ENCODE measurements at places on chromosomes 2 and 18.

DNA sequence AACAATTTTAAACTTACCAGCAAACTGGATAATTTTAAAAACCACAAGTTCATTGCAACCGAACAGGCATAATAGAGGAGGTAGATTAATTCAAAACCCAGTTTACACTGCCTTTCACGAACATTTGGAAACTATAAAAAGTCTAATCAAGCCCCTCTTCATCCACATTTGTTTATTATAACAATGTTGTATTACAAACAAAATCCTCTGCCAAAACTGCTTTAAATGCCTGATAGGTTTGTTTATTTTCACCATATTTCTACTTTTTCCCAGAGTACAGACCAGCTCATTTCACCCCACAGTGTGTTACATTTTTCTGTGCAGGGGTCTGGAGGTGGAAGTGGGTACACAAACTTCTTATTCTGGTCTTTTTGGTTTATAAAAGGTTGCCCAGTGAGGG lies 184.2 kb downstream of the OSR1 start:
- no peak for DNase-seq

- no peak for DNase-seq
Observed at GRCh38 chr2:190653231-190653630, 4.3 kb downstream of the NAB1 start.

GRCh38 chr2:70897203-70897976 lies 38.3 kb upstream of the ATP6V1B1 start:
- DNase-seq, result no peak

GRCh38 chr2:112843288-112843687 lies 6.7 kb upstream of the IL1B start:
- DNase-seq, result no peak

DNA sequence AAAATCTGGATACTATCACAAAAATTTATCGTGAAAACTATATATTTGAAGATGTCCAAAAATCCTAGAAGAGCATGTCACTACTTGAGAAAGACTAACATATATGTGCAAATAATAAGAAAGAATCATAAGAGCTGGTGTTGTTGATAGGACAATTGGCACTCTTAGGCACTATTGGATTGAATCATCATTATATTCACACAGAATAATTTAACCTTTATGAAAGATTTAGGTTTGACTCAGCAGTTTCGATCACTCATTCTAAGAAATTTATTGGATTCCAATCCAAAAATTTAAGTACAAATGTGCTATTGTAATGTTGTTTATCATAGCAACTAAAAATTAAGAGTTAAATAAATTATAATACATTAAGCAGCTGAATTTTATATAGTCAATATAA lies 503.6 kb downstream of the SPAG16 start:
- DNase-seq, result no peak

DNA sequence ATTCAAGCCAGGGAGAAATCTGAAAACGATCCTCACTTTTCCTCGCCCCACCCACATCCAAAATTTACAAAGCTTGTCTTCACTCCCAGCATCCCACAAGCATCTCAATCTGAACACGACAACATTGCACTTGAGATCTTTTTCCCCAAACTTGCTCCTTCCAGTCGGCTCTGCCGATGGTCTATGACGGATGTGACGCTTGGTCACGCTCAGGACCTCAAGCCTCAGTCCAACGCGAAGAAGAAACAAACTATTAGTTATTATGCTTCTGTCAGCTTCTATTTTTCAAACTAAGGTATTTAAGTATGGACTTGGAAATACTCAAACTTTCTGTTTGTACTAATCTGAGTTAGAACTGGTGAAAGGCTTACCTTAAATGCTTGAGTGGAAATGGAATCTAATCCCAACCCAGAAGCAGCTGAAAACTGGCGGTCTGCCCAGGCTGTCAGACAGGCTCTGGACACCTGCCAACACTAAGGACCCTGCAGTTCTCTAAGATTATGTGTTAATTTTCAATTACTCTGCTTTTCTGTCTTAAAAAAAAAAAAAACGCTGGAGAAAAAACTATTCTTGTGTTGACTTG lies 132.1 kb upstream of the DNMT3A start:
- DNase-seq, result no peak

GRCh38 chr2:59921743-59922142 lies 631.7 kb downstream of the BCL11A start:
- DNase-seq, result no peak

- no peak for DNase-seq
Observed at GRCh38 chr2:8103085-8103708, 578.7 kb upstream of the ID2 start.

DNA sequence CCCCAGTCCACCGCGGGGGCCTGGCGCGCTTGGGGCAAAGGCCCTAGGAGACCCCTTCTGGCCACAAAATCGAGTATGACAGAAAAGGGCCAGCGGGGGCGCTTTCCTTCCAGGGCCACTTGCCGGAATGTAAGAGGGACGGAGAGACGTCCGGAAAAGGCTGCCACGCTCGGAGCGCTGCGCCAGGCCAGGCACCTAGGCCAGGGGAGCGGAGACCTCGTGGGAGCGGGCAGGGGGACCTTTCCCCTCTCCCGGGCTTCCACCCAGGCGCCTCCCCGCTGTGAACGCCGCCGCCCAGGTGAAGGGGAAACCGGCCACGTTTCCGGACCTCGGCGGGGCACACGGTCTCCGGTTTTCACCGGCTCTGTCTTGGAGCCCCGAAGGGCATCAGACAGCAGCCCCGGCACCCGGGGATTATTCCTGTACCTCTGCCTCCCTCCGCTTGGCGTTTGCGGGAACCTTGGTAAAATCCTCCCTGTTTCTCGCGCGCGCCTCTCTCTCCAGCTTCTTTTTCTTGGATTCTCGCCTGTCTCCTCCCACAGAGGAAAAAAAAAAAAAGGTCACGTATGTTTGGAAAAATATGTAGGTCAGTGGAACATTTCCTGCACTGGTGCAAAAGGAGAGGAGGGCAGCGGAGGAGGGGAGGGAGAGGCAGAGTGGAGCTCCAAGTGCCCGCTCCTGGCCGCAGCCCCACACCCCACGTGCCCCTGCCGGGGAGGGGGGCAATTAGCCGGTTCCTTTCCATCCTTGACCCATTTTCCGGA lies 1.2 kb upstream of the NPAS2 start:
- DNase-seq, result no peak

DNA sequence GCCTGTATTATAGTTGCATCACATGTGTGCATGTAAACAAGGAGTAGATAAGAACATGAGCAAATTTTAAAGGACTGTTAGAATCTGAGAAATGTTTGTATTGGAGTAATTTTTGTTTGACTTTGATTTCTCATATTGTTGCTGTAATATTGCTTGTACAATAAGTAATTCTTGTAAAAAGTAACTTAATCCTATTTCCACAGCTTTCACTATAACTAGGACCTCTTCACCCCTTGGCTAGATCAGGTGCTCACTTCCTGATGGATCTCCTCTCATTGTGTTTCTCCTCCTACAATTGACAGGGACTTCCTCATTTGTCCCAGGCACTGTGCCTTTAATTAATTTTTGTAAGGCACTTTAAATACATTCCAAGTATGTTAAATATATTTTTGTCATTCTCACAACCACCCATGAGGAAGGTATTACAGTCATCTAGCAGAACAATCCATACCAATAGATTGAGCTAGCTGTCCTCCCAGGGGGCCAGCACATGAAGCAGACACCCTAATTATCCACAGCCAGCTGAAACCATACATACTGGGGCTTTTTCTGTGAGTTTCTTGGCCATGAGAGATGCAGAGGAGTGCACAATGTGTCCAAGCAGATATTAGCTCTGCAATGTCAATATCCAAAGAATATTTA lies 359.5 kb upstream of the ACVR2A start:
- DNase-seq, result no peak

DNA sequence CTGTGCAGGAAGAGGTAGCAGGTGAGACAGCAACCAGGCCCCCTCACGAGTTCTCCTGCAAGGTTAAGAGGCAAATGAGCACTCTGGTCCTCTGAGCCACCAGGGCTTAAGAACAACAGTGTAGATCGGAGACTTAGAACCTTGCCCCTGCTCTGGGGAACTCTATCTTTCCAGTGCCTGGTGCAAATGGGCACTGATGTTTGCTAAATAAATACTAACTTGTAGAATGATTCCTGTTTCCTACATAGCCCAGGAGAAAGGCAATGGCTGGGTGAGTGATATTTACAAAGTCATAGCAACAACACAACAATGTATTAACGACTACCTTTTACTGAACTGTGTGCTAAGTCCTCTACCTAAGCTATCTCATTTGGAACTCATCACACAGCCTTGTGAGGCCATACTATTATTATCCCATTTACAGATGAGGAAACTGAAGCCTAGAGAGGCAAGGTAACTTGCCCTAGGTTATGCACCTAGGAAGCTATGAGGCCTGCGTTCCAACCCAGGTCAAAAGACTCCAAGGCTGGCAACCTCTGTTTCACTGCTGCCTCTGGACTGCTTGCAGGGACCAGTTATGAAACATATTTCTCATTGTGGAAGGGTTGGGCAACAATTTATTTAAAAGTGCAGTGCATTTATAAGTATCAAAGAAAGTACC lies 4.3 kb downstream of the ATP8B1 start:
- DNase-seq, result no peak

- DNase-seq, result no peak
Observed at GRCh38 chr2:73415906-73416305, 30.3 kb downstream of the ALMS1 start.

DNA sequence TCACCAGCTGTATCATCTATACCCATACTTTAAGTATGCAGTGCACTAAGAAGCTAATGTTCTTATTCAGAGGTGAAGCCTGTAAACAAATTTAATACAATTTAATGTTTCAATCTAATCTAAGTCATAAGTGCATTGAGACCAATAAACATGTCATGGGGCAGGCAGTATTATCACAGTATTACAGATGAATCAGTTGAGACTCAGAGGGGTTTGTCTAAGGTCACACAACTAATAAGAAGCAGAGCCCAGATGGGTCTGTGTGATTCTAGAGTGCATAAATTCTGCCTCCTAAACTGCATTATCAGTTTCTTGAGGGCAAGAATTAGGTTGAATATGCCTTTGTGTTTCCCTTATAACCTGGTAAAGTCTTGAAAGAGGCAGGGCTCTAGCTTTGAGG lies 140.9 kb upstream of the RNF152 start:
- no peak for DNase-seq

DNA sequence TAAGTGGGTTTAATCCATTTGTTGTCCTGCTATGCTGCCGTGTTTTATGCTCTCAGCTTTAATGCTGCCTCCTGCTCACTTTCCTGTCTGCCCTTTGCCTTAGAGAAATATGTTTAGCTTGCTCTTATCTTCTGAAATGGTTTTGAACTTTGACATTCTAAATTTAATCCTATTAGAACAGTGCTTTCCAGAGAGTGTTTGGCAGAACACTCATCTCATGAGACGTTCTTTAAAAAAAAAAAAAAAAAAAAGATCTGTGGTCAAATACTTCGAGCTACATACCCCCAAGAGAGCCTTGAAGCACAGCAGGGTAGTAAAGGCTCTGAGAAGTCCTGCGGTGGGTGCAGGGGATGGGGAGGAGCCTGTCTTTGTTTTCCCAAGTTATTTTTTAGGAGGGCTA lies 161.3 kb downstream of the SPP2 start:
- DNase-seq, result no peak

DNA sequence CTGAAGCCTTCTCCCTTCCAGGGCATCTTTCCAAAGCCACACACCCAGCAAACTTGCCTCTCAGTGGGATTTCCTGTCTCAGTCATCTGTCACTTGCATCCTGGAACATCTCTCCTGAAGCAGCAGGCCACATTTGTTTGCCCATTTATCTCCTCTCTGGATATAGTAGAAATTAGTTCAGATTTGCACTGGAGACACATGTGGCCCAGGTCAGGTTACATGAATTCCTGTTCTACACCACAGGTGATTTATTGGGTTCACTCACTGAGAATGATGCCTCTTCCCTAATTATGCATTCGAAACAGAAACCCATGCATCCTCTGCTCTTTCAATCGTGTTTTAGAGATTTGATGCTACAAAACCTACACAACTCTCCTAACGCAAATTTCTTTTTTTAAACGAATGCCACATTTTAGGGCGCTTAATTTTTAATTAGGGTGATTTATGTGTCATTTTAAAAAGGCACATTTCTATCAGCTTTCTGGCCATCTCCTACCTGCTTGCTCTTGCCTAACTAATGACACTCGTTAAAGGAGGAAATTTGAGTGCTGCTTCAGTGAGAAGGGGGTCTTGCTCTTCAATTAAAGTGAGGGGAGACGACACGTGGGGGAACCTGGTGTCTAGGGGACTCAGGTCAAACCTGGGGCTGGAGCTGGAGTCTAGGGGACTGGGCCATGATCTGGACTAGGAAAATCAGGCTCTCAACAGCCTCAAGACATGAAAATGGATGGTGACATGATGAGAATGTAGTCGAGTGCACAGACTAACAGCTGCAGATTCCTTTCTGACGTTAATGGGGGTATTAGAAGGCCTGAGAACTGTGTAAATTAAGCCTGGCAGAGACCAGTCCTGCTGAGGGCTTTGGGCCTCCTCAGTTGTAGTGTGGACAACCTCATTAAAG lies 221.4 kb downstream of the CLIP4 start:
- DNase-seq, result no peak

GRCh38 chr2:88871336-88871735 lies 179.9 kb downstream of the RPIA start:
- no peak for DNase-seq

- no peak for DNase-seq
Observed at GRCh38 chr2:60064687-60065389, 488.6 kb downstream of the BCL11A start.
